Osteocyte (in vitro differentiated cells): ENCODE measurements at places on chromosomes 3 and 15. TPM values are rescaled to one million over a fixed set of nuclear protein-coding genes. Genes with fewer than 3 reads are reported as not detected.
A peak's percentile ranks its signal among the peaks of the same experiment; 100 is the strongest.

TNK2 gene
- 42.9 and 54.2 TPM in 2 replicates for total RNA-seq

EPHB3 gene
- total RNA-seq = 10.6 and 11.4 TPM in 2 replicates

SOX2 gene
- 5.2 and 5.4 TPM in 2 replicates for total RNA-seq

DAZL gene
- total RNA-seq = not detected in 2 replicates

DNA sequence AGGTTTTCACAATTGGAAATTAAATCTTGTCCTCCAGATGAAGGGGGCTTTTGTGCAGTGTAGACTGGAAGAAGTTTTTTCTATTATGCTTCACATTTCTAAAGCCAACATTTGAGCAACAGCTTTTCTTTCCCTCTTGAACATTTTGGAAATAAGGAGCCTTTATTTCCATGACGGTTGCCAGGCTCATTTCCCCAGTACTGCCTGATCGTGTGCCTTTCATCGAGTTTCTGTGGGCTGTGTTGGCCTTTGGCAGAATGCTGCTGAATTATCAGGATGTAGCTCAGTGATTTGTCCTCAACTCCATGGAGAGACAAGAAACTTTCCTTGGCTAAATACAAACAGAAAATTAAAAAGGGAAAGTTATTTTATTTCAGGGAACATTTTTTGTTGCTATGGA is 314.8 kb upstream of the LRRC3B start:
- no peak overlapping the region for H3K4me3 ChIP-seq
- H3K4me1 ChIP-seq = no peaks in the 10 kb centered on the region
- no peaks in the 10 kb centered on the region for H3K36me3 ChIP-seq
- DNase-seq = no peak
- H3K27ac ChIP-seq = no peak overlapping the region

- no peak overlapping the region for H3K4me3 ChIP-seq
- H3K27me3 ChIP-seq = no peaks in the 10 kb centered on the region
- DNase-seq = no peak
- H3K4me1 ChIP-seq = peaks cover 13% of the 10 kb centered on the region
These were observed 69.3 kb downstream of the TBC1D2B start for GRCh38 chr15:78007964-78008886.

DNA sequence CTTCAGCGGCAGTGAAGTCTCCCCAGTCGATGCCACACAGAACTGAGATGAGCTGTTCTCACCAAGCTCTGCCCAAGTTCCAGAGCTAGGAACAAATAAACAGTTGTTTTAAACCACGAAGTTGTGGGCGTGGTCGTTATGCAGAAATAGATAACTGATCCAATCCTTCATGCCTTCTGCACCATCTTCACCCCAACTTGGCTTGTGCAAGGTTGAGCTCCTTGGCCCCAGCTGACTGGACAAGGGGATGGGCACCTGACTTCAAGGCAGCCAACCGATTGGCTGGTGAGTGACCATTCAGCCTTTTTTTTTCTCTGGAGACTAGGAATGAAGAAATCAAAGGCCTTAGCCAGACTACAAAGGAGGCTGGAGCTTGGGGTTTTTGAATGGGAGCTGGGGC is 23.9 kb downstream of the LINGO1 start:
- no peak overlapping the region for H3K4me3 ChIP-seq
- H3K27ac ChIP-seq = no peak overlapping the region
- H3K36me3 ChIP-seq = no peaks in the 10 kb centered on the region
- peaks cover 31% of the 10 kb centered on the region for H3K4me1 ChIP-seq

- DNase-seq = no peak
- H3K36me3 ChIP-seq = no peaks in the 10 kb centered on the region
- peaks cover 3% of the 10 kb centered on the region for H3K4me1 ChIP-seq
- H3K27ac ChIP-seq = no peak overlapping the region
These were observed 14.9 kb downstream of the GRAMD2A start for GRCh38 chr15:72182673-72183072.

- no peak for DNase-seq
- H3K4me1 ChIP-seq = peaks cover 8% of the 10 kb centered on the region
- no peak overlapping the region for H3K4me3 ChIP-seq
- peaks cover 41% of the 10 kb centered on the region for H3K27me3 ChIP-seq
These were observed 52.8 kb downstream of the IL12A start for GRCh38 chr3:160041465-160041864.

GRCh38 chr3:27324686-27325085 is 44.5 kb downstream of the NEK10 start:
- H3K27ac ChIP-seq = peak overlapping the region; percentile 5
- H3K4me3 ChIP-seq = no peak overlapping the region
- H3K36me3 ChIP-seq = peaks cover 18% of the 10 kb centered on the region
- DNase-seq = no peak
- H3K4me1 ChIP-seq = peaks cover 52% of the 10 kb centered on the region

- H3K36me3 ChIP-seq = no peaks in the 10 kb centered on the region
- H3K27ac ChIP-seq = peak overlapping the region; percentile 64
- DNase-seq = no peak
- H3K4me3 ChIP-seq = no peak overlapping the region
- peaks cover 33% of the 10 kb centered on the region for H3K4me1 ChIP-seq
These were observed 297.4 kb upstream of the EPHA3 start for GRCh38 chr3:88809993-88810392.

DNA sequence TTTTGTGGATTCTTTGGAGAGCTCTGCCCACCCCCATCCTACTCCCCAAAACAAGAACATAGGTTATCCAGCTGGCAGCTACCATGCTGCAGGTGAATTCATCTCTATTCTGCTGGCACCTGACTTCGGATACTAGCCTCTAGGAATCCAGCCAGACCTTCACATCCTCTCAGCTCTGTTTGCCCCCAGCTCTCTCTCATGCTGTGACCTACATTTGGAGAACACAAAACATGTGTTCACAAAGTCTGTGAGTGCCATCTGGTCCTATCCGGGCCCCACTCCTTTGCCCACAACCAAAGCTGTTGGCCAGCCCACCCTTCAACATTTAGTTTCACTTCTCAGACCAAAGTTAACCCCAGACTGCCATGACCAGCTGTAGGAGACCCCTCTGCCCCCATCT is 89.4 kb upstream of the C3orf80 start:
- no peaks in the 10 kb centered on the region for H3K27me3 ChIP-seq
- H3K4me3 ChIP-seq = no peak overlapping the region
- H3K4me1 ChIP-seq = peaks cover 5% of the 10 kb centered on the region
